ENCODE measurements at places on chromosomes 1 and 21.

- no peak for DNase-seq
Measured at GRCh38 chr1:202288177-202288576, 53.6 kb downstream of the UBE2T start.

DNA sequence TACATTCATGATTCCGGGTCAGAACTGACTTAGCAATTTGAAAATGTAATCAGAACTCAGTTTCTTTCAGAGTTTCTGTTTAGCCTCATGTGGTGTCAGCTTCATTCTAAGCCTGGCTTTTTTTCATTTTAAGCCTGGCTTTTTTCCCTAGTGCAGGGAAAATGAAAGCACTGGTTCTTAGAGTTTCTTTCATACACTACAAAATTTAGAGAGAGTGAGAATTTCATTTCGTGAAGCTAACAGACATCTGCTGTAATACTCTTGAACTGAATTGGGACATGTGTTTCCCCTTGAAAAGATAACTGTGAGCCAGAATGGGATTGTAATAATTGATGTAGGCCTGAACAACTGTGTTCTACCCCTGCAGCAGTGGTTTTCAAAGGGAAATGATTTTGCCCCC lies 95.3 kb upstream of the KIAA0040 start:
- no peak for DNase-seq

DNA sequence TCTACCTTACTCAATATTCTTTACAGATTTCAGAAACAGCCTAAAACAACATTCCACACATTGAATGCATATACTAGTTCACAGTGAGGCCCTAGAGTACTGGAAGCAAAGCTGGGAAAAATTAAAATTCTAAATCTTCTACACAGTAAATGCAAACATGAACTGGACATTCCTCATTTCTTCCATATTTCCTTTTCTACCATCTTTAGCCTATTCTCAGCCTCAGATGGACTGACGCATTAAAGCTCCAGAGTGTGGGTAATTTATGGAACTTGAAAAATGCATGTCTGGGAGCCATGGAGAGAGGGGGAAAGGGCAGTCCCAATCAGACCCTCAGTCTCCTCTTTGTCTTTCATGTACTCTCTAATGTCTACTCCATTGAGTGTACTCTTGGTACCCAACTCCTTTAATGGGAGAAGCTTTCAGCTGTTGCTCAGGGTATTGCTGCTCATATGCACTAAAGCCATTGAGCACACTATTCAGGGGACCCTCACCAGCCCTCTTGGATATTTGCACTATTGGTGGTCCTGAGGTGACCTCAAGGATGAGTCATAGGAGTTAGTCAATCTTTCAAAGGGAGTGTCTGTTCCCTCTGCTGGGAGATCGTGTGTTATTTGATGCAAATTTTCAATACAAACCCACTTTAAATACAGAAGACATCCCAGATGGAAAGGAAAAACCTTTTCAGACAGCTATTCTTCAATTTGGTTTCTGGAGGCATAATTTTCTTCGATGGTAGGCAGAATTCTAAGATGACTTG lies 83.3 kb upstream of the KCNJ15 start:
- DNase-seq, result no peak

DNA sequence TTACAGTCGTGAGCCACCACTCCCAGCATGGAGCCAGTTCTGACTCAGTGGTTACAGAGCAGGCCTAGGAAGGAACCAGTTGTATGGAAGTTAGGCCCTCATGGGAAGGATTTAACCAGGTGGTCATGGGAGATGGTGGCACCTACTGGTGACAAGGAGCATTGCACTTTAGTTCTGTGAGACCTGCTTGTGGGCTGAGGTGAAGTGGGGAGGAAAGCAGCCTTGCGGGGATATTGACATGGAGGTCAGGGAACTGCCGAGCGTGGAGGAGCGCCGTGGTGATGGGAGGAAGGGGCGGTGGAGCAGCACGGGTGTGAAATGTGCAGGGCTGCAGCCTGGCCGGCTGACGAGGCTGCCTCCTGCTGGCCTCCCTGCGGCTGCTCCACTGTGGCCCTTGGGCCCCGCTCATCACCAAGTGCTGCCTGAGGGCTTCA lies 100.4 kb downstream of the GALNT2 start:
- DNase-seq, result peak; percentile 30

DNA sequence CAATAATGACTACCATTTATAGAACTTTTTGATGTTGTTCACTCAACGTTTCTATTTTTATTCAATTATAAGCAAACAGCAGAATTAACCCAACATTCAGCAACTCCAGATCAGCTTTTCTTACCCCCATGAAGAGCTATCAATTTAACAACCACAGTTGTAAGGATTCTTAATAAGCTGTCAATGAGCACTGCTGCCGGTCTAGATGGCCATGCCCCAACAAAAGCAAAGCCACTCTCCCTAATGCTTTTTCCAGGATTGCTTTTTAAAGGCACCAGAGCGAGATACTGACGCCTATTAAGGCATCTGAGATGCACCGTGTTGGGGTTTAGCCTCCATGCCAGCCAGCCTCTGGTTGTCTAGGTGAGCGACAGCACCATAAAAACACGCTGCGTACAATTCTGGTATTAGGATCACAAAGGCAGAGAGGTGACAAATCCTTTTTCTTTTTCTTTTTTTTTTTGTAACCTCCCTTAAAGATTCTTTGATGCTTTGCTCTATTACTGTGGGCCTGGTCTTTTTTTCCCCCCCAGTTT lies 39.5 kb downstream of the PTPRC start:
- peak; percentile 48 for DNase-seq

GRCh38 chr1:63620671-63621070 lies 27.5 kb downstream of the PGM1 start:
- DNase-seq, result no peak

DNA sequence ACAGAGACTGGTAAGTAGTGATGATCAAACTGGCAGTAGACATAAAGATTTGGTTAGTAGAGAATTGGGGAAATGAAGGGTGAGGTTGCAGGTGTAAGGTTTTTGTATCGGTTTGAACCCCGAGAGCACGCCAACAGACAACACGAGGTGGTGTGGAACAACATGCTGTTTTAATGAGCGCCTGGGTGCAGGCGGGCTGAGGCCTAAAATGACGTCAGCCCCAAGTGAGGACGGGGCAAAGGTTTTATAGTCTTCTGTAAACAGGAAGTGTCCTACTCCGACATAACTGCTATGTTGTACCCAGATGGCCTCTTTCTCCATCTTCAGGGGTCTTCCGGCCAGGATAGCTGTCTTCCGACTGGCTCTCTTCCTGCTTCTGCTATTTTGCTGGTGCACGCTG lies 178.8 kb downstream of the HHIPL2 start:
- no peak for DNase-seq
